ENCODE measurements at places on chromosomes 4 and X.

GRCh38 chrX:125295337-125295736 lies 24.3 kb upstream of the TEX13C start:
- DNase-seq, result no peak

- no peak for DNase-seq
These were observed 127.3 kb upstream of the PACRGL start for GRCh38 chr4:20572976-20573375.

DNA sequence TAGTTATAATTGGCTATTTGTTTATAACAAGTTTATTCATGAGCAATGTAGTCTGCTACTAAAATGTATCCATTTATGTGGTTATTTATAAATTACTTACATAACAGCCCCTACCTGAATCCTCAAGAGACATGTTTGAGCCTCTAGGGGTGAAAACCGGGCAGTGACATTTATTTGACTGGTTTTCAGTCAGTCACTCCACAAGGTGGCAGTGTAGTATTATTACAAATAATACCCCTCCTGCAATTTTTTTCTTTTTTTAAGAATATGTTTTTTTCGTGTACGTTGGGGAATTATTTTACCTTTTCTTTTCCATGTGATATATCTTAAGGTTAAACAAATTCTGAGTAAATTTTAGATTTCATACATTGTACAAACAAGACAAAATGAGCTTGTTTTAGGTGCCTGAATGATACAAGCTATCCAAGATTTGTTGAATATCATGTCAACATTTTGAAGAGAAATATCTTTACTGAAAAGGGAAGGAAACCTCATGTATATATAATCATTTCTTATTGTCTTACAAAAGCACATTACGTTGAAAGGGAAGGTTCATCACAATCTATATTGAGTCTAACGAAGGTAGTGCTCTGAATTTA lies 598.7 kb upstream of the TECRL start:
- DNase-seq, result no peak

DNA sequence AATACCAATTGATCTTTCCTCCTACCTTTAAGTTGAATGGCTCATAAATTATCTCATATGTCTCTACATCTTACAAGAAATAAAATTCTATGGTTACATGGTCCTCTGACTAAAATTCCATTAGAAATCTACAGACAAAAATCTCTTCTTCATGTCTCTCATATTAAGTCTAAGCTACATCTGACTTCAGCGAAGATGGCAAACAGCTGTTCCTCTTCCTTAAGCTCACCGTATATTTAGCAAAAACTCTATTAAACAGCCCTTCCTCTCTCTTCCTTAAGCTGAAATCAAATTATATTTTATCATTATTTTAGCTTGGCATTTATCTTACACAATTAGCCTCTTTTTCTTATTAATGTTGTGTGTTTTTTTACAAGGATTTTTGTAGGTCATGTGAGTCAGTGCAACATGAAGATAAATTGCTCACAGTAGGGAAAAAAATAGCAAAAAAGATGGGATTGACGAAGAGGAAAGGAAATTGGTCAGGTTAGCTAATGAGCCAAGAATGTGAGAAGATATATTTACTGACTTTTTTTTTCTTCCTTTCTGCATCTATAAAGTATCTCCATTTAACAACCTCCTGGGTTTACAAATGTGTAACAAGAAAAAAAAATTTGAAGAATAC lies 2412.8 kb downstream of the ARAP2 start:
- no peak for DNase-seq

- DNase-seq, result no peak
These were observed 2.5 kb upstream of the HTRA3 start for GRCh38 chr4:8267077-8267476.

DNA sequence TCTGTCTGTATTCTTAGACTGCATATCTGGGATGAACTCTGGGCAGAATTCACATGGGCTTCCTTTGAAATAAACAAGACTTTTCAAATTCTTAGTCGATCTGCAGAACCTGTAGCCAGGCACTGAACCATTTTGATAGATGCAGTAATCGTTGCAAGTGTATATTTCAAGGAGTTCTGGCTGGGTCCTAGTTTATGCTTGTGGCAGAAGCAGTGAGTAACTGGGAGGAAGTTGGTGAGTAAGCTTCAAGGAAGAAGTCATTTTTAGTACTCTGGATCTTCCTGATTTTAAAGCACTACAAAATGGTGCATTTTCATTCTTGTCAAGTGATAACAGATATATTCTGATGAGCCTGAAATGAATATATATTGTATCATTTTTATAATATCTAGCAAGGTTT lies 9.5 kb downstream of the HPRT1 start:
- no peak for DNase-seq

- no peak for DNase-seq
These were observed 108.6 kb downstream of the ARHGAP6 start for GRCh38 chrX:11557120-11557519.

DNA sequence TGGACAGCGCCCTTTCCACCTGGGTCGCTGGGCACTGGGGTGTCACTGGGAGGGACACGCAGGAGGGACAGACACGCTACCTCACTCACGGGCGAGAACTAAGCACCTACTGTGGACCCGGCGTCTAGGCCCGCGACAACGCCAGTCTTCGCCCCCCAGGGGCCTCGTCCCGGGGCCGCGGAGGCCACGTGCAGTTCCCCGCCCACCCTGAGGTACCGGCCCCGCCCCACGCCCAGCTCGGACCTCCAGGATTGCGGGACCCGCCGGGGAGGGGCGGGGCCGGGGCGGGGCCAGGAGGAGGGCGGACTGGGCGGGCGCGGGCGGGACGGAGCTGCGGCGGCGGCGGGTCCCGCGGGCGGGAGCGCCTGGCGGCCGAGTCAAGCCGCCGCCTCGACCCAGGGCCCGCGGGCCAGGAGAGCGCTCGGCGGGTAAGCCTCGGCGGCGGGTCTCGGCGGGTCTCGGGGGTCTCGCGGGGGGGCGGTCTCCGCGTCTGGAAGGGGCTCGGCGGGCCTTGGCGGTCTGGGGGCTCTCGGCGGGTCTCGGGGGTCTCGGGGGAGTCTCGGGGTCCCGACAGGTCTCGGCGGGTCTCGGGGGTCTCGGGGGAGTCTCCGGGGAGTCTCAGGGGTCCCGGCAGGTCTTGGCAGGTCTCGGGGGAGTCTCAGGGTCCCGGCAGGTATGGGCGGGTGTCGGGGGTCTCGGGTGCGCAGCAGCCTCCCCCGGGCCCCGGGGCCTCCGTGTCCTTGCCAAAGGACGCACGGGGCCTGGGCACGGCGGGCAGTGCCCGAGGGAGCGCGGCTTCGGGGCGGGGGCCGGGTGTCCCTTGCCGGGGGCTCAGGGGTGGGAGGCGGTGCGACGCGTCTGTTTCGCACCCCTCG lies at the start of gene SH3BP2:
SH3BP2 (plus strand) TSS at position 375 of the 875 bp plus-strand sequence. CDS start 27,533 bp downstream, outside the sequence.
- DNase-seq, result no peak

DNA sequence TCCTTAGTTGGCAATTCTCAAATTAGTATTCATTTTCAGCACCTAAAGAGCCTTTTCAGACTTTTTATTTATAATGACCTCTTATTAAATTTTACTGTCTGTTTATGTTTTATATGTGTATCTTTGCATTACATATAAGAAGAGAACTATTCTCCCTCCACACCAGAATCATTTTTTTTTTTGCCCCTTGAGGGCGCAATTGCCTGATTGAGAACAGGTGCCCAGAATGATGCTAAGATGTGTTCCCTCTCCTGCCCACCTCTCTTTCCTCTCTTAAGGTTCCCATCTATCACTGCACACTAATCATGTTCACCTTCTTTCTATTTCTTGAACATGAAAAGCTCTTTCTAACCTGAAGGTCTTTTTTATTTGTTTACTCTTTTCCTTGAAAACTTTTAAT lies 44.2 kb upstream of the ADAM29 start:
- DNase-seq, result no peak

DNA sequence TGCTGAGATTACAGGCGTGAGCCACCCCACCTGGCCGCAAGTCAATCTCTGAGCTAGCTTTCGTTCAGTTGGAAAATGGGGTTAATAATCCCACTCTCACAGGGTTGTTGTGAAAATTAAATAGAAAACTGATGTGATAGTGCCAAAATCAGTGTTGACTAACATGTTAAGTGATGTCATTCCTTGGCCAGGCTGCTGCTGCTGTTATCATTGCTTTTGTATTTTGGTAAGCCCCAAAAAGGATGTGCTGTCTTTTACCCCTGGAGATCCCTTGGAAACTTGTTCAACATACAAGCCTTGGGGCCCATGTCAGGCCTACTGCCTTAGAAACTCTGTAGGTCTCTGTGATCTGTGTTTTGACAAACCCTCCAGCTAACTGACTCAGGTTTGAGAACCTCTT lies 106.3 kb downstream of the AFF1 start:
- DNase-seq, result no peak

DNA sequence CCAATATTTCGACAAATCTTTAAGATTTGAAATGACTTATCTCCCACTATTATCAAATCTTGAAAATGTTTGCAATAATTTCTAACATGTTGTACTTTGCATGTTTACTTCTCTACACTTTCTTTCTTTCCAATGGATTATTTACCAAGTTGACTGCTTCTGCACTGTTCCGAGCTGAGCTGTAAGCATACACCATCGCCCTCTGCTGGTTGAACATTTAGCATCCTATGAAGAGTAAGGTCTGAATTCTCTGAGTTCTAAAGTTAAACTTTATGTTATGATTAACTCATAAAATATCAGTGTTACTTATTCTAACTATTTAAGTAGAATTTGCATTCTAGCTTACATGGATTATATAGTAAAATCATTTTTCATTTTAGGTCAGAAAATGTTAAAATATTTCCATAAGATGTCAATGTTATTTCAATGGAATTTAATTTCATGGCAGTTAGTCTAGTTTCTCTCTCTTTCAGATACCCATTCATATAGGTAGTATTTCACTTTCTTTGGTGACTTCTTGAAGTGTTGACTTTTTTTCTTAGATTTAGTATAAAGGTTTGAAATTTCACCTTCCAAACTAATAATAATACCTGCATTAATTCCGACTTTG lies 137.4 kb downstream of the DKK2 start:
- no peak for DNase-seq

DNA sequence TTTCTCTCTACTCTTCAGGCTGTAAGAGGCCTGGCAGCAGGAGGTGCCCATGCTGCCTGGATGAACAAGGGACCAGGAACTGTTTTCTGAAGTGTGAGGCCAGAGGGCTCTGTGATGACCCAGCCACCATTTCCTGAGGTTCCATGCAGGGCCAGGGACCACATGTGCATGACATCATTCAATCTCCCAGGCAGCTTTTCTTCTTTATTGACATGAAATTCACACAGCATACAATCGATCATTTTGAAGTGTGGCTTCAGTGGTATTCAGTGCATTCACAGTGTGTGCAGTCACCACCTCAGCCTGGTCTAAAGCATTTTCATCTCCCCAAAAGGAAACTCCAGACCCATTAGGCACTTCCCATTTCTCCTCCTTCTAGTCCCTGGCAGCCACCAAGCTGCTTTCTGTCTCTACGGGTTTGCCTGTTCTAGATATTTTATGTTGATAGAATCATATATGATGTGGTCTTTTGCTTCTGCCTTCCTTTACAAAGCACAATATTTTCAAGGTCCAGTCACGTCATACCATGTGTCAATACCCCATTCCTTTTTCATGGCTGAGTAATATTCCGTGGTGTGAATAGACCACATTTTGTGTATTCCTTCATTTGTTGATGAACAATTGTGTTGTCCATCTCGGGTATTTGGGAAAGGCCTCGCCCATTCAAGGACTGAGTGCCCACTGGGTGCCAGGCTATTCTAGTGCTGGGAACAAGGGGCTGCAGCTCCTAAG lies 93.1 kb downstream of the PSAPL1 start:
- no peak for DNase-seq

GRCh38 chrX:1649621-1650020 lies 34.8 kb downstream of the ASMT start:
- no peak for DNase-seq

DNA sequence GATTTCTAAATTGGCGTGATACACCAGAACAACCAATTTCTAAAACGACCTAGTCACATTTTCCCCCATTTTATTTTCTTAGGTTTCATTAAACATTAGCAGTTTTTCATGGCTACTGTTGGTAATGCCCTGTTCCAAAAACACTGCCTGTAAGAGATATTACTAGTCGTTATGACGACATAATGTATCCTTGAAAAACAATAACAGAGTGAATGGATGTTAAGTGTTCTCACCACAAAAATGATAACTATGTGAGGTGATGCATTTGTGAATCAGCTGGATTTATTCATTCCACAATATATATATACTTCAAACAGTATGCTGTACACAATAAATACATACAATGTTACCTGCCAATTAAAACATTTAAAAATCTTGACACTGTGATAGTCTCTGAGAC lies 1147.6 kb upstream of the PCDH10 start:
- no peak for DNase-seq

GRCh38 chrX:63818156-63818555 lies 33.1 kb upstream of the ARHGEF9 start:
- DNase-seq, result no peak

DNA sequence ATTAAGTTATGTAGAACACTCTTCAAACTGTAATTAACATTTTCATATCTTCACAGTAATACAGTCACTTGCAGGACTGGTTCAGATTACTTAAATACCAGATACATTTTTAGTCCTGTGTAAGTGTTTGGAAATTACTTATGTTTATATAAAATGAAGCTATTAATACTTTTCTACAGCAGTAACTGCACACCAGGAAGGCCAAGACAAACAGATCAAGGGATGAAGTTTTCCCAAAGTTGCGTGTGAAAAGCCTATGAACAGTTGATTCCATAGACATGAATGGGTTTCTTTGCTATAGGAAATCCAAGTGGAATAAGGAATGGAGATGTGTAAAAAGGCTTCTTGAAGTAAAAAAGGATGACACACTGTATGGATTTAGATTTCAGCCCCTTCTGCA lies 28.9 kb upstream of the DRP2 start:
- DNase-seq, result no peak

GRCh38 chrX:45743906-45744625 lies 543.4 kb upstream of the DIPK2B start:
- DNase-seq, result no peak

DNA sequence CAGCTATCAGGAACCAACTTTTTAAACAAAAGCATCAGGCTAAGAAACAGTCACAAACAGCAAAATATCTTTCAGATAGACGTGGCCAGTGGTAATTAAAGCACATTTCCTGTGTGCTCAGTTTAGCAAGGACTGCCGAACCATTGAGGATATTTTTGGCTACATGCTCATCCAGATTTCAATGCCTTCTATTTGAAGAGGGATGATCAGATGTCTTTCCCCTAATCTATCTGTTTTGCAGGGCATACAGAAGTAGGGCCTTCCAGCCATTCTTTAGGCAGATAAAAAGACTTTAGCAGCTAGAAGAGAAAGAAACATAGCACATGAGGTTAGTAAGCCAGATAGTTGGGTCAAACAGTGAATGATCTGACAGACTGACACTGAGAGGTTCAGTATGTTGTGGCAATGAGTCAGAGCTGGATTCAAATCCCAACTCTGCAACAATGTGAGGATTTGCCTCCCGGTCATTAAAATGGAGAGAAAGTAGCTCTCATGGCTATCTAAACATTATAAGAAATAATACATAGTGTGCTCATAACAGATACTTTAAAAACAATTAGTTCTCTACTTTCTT lies 100.0 kb upstream of the PRKG2 start:
- no peak for DNase-seq

Data from stimulated activated CD8-positive, alpha-beta memory T cell treated with anti-CD3 and anti-CD28 coated beads, Interleukin-2, amount 100 ng/mL, for 1 hour (primary cell).